ENCODE measurements at places on chromosomes 11 and 22. TPM values are rescaled to one million over a fixed set of nuclear protein-coding genes. Genes with fewer than 3 reads are reported as not detected.

DNA sequence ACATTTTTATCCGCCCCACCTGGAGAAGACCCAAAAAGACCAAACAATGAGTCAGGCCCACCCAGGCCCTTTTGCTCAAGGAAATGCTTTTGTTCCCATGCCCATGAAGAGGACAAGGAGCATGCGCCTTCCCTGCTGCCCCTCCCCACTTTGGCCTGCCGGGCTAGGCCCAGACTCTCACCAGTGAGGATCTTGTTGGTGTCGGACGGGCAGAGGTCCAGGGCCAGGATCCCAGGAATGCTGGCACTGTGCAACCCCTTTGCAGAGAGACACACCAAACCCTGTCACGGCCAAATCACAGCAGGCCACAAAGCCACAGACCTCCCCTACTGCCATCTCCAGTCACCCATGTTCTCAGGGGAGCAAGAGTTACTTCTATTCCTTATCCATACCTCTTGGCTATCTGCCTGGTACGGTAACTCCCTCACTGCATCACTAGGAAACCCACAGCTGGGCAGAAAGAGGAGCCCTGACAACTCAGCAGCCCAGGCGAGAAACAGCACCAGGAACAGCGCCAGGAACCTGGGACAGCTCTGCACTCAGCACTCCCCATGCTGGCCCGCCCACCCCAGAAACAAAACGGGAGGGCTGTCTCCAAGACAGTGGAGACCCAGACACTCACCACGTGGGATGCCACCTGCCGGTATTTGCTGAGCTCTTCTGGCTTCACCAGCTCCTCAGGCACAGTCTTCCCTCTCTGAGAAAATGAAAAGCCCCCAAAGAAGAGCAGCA lies 5.5 kb downstream of the PRPF19 start:
- ATAC-seq = no peak

GRCh38 chr11:31720671-31721365 lies 90.3 kb downstream of the PAX6 start:
- ATAC-seq = no peak

The CCDC157 gene
- total RNA-seq = 0.99 TPM

DNA sequence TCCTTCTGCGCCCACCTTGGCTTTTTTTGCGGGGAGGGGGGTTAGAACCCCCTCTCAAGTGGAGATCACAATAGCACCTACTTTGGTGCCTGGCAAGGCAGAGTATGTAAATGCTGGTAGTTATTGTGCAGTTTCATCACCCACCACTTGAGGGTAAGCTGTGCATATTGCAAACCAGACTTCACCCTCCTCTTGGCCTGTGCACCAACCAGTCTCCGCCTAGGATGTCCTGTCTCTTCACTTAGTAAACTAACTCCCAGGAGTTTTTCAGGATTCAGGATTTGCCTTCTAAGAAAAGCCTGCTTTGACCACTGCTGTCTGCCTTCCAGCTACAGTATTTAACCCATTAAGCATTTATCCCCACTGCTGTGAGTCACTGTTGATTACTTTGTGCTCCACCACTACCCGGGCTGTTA lies 2.0 kb upstream of the UBXN1 start:
- peak; percentile 55 for ATAC-seq

GRCh38 chr11:29008481-29008880 lies 900.3 kb downstream of the METTL15 start:
- no peak for ATAC-seq

The OR10D3 gene
- not detected for total RNA-seq

The SVIP gene
- total RNA-seq = 29.1 TPM

The SLC25A45 gene
- total RNA-seq = 11.5 TPM

The KCNQ1OT1 gene
- total RNA-seq = 1.0 TPM

GRCh38 chr11:16191212-16191867 lies 165.0 kb downstream of the SOX6 start:
- ATAC-seq = no peak

Data from gastroesophageal sphincter (tissue), 4 donors.